Activated CD4-positive, alpha-beta T cell treated with anti-CD3 and anti-CD28 coated beads, Interleukin-2, amount 50 U/mL, for 48 hours (primary cell): ENCODE measurements at places on chromosomes 3 and 15.

DNA sequence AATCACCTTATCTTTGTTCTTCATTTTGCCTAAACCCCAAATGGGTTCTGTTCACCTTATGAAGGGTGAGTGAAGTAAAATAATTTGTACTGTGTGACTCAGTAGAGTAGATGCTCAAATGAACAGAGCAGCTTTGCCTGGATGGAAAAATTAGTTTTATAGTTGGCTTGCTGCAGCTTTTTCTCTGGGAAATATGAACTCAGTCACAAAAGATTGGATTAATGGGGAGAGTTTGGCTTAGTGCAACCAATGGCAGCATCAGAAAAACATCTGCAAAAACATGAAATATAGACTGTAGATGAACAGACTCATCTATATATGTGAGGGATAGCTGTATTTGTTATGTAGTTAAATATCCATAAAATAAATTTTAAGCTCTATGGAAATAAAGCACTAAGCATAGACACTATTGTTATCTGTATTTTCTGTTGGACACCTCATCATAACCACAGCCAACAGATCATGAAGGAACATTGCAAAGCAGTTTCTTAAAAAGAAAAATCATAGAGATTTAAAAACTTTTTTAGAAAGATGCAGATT, 181.3 kb downstream of the ECT2 start:
- DNase-seq: no peak

GRCh38 chr3:65330072-65330471, 642.3 kb upstream of the ADAMTS9 start:
- no peak for DNase-seq

GRCh38 chr3:89223188-89223587, 115.8 kb downstream of the EPHA3 start:
- DNase-seq: no peak

DNA sequence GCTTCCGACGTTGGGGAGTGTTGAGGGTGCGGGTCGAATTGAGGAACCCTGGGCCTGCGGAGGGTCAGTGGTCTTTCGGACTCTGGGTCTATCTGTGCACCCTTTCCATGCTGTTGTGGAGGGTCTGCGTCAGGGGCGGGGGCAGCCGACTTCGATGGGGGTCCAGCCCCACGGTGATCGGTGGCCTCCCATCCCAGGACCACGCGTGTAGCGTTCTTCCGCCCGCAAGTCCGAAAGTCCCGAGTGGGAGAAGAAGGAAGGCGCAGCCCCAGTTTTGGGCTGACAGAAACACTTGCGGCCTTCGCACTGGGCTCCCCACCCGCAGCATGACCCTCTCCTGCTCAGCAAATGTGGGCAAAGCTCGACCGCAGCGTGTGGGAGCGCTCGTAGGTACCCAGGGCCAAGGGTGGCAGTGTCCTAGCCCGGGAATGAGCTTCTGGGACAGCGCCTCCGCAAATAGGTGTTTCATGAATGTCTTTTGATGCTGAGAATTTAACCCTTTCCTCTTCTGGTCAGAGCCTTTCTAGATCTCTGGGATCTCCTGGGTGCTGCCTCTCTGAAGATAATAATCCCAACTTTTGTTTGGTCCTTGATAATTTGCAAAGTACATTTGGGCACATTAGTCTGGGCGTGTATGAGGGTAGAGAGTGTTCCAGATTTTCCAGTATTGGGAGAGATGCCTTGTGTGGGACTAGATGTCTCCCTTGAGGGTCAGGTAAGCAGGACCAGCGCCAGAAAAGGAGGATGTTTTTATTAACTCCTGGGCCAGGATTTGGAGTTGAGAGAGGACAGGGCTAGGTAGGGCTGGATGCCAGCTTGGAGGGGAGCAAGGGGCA, 2.3 kb upstream of the DLL4 start:
- no peak for DNase-seq

DNA sequence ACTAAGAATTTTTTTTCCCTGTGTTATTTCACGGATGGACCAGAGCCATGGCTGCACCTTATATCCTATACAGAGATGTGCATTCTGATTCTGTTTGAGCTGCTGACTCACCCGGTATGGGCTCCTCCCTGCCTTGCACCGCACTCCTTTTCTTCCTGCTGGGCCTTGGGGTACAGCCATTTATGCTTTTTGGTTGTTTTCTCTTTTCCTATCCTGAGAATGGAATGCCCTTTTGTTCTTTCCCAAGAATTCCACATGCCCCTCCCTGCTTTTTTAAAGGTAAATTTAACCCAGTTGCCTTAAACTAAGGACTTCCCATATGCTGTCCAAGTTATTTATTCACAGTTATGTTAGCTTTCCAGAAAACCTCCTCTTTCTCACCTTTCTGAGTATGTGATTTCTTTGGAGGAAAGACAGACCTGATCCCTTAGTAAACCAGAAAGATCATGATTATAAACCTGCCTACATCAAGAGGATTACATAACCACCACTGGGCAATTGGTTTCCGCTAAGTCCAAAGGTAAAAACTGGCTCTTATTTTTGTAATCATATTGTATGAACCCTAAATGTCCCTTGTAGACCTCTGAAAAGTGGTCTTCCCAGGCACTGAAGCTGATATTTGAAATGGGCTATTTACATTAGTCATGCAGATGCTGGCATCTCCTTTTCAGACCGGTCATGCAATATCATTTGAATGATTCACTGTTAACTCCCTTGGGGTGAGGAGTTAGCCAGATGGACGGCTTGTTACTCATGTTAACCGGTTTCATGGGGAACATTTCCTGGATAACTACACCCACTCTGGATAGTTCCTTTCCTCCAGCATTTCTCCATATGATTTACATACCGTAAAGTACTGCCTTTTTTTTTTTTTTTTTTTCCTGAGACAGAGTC, 45.5 kb downstream of the TMOD3 start:
- no peak for DNase-seq

DNA sequence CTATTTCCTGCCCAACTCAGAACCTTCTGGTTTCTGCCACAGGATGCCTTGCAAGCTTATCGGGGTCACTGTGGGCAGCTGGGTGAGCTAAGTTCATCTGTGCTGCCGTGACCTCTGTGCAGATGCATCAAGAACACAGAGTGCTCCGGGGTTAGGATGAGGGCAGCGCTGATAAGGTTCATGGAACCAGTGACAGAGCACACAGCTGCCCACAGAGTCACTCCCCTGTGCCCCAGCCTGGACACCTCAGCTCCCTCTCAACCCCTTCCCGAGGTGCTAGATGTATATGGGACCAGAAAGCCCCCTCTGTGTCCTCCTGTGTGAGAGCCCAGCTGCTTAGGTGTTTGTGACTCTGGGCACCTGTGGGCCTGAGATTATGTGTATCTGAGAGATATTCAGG, 15.8 kb upstream of the ALAS1 start:
- no peak for DNase-seq

DNA sequence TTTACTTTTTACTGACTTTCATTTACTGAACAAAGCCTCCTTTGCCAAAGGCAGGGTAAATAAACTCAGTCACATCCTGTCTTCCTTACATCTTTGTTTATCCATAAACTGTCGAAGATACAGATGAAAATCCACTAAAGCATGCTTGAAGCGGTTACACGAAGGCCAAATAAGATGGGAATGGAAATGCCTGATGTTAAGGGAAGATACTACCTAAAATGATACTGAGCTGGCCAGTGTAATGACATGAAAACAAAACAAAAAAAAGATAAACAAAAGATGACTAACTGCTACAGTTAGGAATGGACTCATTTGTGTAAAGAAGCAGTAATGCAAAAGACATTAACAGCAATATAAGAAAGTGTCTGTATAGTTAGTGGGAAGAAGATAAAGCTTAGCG, 114.7 kb upstream of the ADAMTS9 start:
- no peak for DNase-seq

- no peak for DNase-seq
Observed at GRCh38 chr3:96966181-96966929, 152.0 kb downstream of the EPHA6 start.

DNA sequence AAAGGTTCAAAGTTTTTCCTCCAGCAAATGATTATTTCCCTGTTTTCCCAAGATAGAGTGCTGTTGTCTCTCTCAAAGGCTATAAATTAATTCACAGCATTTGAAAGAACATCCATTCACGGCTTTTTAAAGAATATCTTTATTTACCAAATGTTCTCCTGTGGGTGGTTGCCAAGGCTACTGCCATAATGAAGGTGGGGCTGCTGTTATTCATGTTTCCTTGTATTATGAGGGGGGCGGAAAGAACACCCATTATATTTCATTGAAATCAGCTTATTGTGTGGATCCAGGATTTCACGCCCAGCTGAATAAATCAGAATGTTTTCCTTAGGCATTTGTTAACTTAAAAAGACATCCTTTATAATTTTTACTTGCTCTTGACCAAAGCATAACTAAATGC, 10.1 kb downstream of the SRP14 start:
- no peak for DNase-seq

DNA sequence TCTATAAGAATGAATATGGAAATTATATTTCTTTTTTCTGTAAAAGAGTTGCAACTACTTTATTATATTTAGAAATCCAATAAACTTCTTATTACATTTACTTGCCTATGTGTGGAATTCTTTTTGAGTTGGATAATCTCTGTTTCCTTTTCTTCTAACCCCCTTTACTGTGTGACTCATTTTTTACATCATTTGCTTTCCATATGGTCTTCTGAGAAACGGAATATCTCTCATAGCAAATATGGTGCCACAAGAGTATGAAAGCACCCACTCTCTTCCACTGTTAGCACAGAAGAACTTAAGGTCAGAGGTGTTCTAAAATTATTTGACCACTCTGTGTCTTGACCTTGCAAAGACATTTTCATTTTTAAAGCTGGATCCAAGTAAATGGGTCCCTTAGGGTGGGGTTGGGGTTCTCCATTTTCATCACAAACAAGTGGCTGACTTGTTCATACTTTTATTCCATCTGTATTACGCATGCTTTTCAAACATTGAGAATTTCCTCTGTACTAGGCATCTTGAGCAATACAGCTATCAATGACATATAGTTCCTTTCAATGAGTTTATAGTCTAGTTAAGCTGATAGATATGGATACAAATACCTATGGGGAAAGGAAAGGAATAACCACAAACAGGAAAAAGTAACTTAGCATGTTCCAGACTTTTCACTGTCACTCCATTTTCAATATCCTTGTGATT, 281.1 kb upstream of the TPRG1 start:
- no peak for DNase-seq

DNA sequence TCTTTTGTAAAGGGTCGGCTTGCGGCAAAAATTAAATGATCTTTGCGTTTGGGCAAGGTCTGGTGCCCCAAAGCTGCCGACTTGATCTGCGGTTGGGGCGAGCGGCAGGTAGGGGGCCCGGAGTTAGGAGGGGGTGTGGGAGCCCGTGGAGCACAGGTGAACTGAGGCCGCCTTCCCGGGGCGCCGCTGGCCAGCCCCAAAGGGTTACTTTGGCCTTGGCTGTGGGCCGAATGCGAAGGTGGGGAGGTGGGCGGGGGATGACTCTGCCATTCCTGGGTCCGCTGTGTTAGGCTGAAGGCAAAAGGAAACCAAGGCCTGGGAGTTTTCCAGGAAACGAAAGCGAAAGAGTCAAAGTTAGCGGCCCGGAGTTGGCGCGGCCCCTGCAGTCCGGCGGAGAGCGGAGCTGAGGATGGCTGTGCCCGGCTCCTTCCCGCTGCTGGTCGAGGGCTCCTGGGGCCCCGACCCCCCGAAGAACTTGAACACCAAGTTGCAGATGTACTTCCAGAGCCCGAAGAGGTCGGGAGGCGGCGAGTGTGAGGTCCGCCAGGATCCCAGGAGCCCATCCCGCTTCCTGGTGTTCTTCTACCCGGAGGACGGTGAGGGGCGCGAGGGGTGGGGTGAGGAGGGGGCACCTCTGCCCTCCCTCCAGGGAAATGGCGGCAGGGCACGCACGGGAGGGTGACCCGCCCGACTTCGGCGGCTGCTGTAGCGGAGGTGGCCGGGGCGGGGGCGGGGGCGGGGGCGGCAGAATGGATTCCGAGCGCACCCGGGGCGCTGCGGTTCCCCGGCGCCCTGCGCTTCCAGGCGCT, at the start of gene PARP14:
PARP14 (plus strand) TSS at position 365 of the 809 bp plus-strand sequence; CDS start at position 410, 45 bp downstream.
- peak; percentile 61 for DNase-seq

DNA sequence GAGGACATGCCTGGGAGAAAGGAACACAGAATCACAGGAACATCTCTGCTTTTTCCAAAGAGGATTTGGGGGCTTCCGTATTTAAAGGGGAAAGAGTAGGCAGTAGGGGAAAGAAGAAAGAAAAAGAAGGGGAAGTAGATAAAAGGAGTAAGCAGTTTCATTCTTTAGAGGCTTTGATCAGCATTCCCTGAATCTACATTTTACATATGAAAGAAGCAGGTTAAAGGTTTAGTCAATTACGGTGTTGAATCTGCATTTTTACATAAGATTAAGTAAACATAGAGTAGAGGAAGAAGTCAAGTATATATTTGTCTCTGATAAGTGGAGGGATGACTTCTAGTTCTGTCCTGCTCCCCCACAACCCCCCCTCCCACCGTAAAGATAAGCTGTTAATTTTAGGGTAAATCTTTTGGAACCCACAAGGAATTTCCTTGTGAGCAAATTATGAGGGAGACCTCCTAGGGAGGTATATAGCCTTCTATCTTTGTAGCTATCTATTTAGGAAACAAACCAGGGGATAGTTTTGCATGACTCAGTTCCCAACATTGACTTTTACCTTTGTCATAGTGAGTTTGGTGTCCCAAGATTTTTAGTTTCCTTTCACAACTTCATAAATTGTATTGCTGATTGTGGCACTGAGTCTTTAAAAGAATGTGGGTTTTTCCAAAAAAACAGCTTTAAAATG, 8.7 kb upstream of the P2RY12 start:
- DNase-seq: no peak

DNA sequence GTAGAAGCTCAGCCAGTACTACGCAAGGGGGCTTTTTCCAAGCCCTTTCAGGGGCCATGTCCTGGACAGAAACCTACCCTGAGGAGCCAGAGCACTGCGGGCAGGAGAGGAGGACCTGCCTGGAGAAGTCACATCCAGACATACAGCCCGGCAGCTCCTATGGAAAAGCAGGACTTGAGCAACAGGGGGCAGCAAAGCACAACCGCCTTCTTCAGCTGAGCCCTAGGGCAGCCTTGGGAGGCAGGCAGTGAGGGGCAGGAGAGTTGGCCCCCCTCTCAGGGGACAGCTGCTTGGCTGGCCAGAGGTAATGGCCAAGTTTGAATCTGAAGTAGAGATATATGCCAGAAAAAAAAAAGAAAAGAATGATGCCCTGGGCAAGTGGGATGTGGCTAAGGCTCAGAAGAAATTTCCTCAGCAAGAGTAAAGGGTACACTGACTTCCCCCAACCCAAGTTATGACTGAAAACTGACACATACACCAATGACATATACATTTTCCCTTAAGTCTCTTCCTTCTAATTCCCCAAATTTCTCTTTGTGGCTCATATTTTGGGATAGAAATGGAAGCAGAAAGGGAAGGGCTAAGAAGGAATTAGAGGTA, 56.9 kb downstream of the CYP19A1 start:
- peak; percentile 29 for DNase-seq

DNA sequence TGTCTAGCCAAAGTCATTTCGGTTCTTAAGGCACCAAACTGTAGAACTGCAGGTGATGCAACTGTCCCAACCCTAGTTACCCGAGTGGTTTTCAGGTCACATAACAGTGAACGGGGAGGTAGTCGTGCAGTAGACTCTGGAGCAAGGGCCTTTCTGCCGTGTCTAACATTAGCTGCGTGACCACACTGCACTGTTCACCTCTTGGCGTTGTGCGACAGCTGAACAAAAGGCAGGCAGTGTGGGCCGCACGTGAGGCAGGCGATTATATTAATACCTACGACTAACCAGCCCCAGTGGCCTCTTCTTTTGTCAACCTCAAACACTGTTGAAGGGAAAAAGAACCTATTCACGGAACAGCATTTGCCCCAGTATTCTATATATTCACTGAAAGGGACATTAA, 2.8 kb downstream of the LRRN1 start:
- DNase-seq: no peak
